ENCODE measurements at places on chromosomes 12 and 14.
A peak's percentile ranks its signal among the peaks of the same experiment; 100 is the strongest.

DNA sequence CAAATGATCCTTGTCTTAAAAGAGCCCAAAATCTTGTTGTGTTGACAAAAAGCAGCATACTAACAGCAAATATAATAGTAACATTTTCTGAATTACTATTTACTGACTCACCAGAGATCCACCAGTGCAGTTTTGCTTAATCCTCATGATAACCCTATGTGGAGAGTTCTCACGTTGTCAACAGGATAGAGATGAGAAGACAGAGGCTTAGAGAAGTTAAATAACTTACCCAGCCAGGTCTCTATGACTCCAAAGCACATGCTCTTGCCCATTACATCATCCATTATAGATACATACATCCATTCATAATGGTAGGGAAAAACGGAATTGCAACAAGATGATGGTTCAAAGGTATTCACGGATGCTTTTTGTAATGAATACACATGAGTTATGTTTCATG is 111.9 kb downstream of the PAX9 start:
- DNase-seq = no peak

DNA sequence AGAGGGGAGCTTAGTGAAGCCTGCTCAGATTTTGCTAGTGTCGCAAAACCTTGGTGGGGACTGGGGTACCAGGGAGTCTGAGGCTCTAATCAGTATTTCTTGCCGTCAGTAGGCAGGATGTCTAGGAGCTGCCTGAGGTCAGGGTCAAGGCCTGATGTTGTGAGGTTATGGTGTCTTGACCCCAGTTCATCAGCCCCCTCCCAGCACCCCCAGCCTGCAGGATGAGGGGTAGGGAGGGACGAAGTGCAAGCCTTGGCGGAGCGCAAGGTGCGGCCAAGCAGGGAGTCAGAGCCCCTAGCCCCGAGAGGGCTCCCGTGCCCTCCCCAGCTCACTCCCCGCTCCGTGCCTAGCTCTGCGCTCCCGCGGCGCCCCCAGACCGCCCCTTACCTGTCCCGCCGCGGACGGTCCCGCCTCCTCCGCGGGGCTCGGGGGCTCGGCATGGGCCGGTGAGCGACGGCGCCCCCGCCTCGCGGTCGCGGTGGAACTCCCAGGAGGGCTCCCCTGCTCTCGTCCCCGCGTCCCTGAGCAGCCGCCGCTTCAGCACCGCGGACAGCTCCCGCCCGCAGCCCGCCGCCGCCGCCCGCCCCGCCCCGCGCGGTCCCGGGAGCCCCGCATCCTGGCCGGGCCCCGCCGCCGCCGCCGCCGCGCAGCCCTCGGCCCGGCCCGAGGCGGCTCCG is 347 bp downstream of the SYNDIG1L start:
- peak; percentile 54 for DNase-seq

- no peak for DNase-seq
Measured at GRCh38 chr12:108559748-108560147, 1.2 kb downstream of the SART3 start.

- DNase-seq = no peak
Measured at GRCh38 chr12:66115071-66115600, 15.4 kb downstream of the LLPH start.

- DNase-seq = no peak
Measured at GRCh38 chr12:84969226-84969625, 56.6 kb upstream of the SLC6A15 start.

DNA sequence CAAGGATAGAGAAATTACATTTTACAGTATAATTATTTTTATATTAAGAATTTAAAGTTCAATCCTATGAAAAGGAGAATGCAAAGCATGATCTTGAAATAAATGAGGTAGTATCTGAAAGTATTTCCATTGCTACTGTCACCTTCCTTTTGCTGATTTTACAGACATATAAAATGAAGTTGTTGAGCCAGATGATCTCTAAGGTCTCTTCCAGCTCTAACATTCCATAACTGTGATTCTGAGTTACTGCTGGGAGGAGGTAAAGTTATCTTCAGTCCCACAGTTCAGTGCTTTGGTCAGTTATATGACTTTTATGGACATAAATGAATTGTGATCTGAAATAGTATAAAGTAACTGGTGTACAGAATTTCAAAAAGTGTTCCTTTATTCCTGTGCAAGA is 52.8 kb downstream of the SLC38A6 start:
- no peak for DNase-seq

- DNase-seq = no peak
Measured at GRCh38 chr12:118603610-118604361, 227.4 kb downstream of the SUDS3 start.

GRCh38 chr14:54651649-54652048 is 84.7 kb downstream of the SAMD4A start:
- DNase-seq = no peak

DNA sequence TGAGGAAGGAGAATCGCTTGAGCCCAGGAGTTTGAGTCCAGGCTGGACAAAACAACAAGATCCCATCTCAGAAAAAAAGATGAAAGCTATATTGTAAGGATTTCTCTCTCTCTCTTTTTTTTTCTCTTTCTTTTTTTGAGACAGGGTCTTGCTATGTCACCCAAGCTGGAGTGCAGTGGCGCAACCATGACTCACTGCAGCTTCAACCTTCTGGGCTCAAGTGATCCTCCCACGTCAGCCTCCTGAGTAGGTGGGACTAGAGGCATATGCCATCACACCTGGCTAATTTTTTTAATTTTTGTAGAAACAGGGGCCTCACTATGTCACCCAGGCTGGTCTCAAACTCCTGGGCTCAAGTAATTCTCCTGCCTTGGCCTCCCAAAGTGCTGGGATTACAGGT is 5.8 kb upstream of the MRPL42 start:
- no peak for DNase-seq

GRCh38 chr14:65070471-65070976 is 31.8 kb downstream of the MAX start:
- no peak for DNase-seq

Data from T-helper 9 cell (primary cell).